ENCODE measurements at places on chromosomes 1 and 21. TPM values are rescaled to one million over a fixed set of nuclear protein-coding genes. Genes with fewer than 3 reads are reported as not detected.

DNA sequence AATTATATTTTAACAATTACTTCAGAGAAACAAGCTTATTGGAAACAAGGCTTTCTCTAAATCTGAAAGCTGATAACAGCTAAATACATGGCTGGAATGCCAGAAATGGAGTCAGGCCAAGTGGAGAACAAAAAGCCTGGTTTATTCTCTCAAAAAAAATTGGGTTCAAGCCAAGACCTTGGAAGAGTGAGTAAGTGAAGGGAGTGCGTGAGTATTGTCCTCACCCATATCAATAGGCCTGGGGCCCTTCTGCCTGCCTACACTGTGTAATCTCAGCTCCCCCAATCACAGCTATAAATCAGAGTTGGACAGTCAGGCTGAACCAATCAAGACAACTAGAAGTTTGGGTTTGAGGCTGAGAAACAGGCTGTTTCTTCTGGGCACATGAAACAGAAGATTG lies 7.4 kb downstream of the KYAT3 start:
- H3K36me3 ChIP-seq, result peaks cover 23% of the 10 kb centered on the region
- peak overlapping the region; percentile 39 for H3K27ac ChIP-seq
- no peak for DNase-seq
- no peaks in the 10 kb centered on the region for H3K27me3 ChIP-seq

- no peak overlapping the region for H3K4me3 ChIP-seq
- H3K27me3 ChIP-seq, result no peaks in the 10 kb centered on the region
- no peak for DNase-seq
- no peak overlapping the region for H3K27ac ChIP-seq
Measured at GRCh38 chr1:167258858-167259257, 38.2 kb downstream of the POU2F1 start.

- no peaks in the 10 kb centered on the region for H3K27me3 ChIP-seq
- DNase-seq, result no peak
- H3K4me3 ChIP-seq, result no peak overlapping the region
- no peaks in the 10 kb centered on the region for H3K4me1 ChIP-seq
Measured at GRCh38 chr1:228031276-228031995, 24.6 kb downstream of the WNT3A start.

DNA sequence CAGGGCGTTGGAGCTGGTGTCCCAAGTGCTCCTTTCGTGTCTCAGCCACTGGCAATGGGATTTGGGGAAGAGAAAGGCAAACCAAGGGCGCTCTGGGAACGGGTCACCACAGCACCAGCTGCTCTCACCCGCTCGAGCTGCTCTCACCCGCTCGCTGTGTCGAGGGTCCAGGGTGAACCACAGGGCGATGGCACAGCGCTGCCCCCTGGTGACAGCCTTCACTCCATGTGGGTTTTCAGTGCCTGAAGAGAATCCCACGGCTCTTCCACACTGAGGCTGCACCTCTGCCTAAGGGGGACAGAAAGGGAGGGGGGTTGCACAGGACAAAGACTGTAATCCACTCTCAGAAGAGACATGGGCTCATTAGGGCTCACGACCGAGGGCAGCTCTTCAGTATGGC lies 7.1 kb upstream of the CLDN19 start:
- H3K36me3 ChIP-seq, result peaks cover 46% of the 10 kb centered on the region
- no peaks in the 10 kb centered on the region for H3K4me1 ChIP-seq
- no peak overlapping the region for H3K27ac ChIP-seq
- DNase-seq, result no peak

- no peaks in the 10 kb centered on the region for H3K27me3 ChIP-seq
- DNase-seq, result no peak
- no peaks in the 10 kb centered on the region for H3K36me3 ChIP-seq
- H3K4me1 ChIP-seq, result no peaks in the 10 kb centered on the region
- H3K4me3 ChIP-seq, result no peak overlapping the region
Measured at GRCh38 chr1:211531194-211532087, 39.5 kb upstream of the RD3 start.

GRCh38 chr1:89812992-89813391 lies 7.8 kb upstream of the LRRC8D start:
- DNase-seq, result no peak
- no peak overlapping the region for H3K27ac ChIP-seq
- H3K36me3 ChIP-seq, result no peaks in the 10 kb centered on the region
- no peaks in the 10 kb centered on the region for H3K4me1 ChIP-seq
- no peak overlapping the region for H3K4me3 ChIP-seq

DNA sequence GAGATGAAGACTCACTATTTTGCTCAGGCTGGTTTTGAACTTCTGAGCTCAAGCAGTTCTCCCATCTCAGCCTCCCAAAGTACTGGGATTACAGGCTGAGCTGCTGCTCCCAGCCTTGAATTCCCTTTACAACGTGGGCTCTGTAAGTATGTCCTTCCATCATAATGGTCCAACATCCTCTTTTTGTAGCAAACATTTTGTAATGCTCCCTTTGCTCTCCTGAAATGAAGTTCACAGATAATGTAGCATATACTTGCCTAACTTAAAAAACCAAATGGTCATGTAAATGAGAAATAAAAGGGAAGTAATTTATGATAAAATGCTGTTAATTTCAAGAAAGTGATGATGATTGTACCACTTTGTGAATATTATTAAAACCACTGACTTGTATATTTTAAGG lies 30.5 kb upstream of the THEM4 start:
- no peaks in the 10 kb centered on the region for H3K4me1 ChIP-seq
- no peaks in the 10 kb centered on the region for H3K36me3 ChIP-seq
- no peaks in the 10 kb centered on the region for H3K27me3 ChIP-seq
- H3K4me3 ChIP-seq, result no peak overlapping the region
- H3K27ac ChIP-seq, result no peak overlapping the region

GRCh38 chr1:23575226-23575810 lies 16.0 kb upstream of the ID3 start:
- peak overlapping the region; percentile 93 for H3K27ac ChIP-seq
- no peaks in the 10 kb centered on the region for H3K27me3 ChIP-seq

DNA sequence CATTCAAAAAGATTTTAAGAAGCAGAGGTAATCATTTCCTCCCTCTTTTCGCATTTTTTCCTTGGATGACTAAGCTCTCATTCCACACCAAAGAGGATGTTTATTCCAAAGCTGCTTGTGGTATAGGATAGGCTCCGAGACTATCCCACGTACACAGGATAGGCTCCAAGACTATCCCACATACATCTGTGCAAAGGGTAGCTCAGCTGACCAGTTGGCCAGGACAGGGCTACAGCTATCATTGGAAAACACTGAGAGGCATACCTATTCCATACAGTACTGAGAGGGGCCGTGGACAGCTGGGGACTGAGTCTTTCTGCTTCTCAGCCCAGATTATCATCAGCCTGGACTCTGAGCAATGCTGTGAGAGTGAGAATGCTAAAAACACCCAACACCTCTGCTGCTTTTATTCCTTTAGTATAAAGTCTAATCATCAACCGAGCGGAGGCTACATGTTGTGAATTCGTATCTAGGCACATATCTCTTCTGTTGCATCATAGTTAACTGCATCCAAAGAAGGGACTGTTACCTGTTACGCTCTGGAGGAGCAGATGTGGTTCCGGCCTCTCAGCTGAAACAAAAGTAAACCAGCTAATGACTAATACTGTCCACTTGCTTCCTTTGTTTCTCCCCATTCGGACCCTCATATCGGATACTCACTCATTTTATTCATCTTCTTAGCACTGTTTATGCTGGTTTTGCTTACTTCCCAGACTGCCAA lies 141.0 kb downstream of the TNFSF18 start:
- H3K27ac ChIP-seq, result no peak overlapping the region
- DNase-seq, result no peak
- H3K4me3 ChIP-seq, result no peak overlapping the region

DNA sequence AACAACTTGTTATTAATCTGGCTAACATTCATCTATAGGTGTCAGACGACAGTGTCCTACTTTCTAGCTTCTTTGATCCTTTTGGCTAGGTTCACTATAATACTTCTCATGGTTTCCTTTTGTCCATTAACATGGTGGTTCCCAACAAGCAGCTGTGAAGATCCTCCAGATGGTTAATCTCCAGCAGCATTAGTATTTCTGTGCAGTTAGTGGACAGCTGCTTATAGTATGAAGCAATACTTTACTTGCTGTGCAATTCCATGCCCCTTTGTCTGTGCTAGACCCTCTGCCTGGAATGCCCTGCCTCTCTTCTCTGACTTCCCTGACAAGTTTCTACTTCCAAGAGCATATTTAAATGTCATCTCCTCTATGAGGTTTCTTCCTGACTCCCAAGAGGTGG lies 41.7 kb upstream of the ARHGAP29 start:
- H3K4me3 ChIP-seq, result no peak overlapping the region
- H3K36me3 ChIP-seq, result no peaks in the 10 kb centered on the region
- peaks cover 3% of the 10 kb centered on the region for H3K4me1 ChIP-seq

DNA sequence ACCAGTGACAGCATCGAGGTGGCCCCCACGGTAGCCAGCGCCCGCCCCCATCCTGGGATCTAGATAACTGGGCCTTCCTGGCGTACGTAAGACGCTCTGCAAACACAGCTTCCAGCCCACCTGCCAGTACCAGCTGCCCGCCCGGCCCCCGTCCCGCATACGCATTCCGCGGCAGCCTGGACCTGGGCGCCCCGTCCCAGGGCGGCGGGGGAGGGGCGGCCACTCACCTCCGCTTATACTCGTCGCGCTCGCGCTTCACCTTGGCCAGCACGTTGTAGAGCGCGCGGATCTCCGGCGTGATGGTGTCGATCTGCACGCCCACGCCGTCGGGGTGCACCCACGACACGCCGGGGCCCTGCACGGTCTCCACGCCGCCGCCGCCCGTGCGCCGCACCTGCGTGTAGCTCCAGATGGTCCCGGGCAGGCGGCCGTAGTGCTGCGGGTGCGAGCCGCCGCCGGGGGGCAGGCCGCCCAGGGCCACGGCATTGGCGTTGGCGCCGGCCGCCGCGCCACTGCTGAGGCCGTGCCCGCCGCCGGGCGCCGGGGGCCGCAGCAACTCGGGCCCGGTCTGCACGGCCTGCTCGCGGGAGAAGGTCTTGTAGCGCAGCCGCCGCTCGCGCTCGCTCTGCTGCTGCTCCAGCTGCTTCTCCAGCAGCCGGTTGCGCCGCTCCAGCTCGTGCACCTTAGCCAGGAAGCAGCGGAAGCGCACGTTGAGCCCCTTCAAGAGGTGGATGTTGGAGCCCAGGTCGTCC lies 859 bp downstream of the IFFO2 start:
- H3K27ac ChIP-seq, result peak overlapping the region; percentile 97
- no peaks in the 10 kb centered on the region for H3K27me3 ChIP-seq
- peak overlapping the region; percentile 94 for H3K4me3 ChIP-seq
- H3K36me3 ChIP-seq, result no peaks in the 10 kb centered on the region

DNA sequence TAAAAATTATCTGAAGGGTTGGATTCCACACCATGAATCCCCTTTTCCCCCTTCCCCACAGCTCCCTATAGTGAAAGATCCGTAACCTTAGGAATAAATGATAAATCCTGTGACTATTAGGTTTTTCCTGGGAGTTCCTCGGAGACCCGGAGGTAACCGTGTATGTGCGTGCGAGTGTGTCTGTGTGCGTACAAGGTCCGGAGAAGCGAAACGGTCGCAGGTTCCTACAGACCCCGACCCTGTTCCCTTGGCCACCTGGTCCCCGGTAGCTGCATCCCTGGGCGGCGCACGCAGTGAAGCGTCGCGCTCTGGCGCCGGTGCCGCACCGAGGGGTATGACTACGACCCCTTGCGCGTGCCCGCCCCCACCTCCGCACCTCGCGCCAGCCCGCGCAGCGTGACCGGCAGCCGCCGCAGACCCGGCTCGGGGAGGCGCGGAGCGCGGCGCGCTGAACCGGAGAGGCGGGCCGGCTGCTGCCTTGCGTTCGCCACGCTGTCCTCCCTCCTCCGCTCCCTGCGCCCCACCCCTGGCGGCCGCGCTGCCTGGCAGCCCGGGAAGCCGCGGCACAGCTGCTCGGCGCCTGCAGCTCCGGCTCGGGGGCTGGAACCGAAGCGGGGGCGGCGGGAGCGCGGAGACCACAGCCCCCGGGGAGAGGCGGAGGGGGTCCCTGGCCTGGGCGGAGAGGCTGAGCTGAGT lies at the start of gene AK5:
Gene AK5, plus strand, starts transcription at position 529 of the 696 bp plus-strand sequence. CDS start 295 bp downstream, outside the sequence.
- peak within 1 kb of the TSS; percentile 79 for H3K4me3 ChIP-seq
- no peak within 1 kb of the TSS for H3K27ac ChIP-seq
- peak; percentile 61 for DNase-seq

DNA sequence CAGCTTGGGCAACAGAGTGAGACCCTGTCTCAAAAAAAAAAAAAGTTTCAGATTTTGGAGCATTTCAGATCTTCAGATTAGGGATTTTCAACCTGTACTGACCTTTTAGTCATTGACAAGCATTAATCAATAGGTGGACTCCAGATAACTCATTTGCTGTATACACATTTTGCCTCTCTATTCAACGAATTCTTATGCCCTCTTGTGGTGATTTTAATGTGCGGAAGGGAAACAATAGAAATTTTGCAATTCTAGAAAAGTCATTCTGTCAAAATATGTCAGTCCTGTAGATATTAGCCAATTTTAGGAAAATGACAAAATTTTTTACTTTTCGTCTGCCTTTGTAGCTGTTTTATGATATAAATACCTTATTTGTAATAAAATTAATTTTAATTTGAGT lies 11.6 kb upstream of the OR2G2 start:
- H3K4me3 ChIP-seq, result no peak overlapping the region
- H3K36me3 ChIP-seq, result no peaks in the 10 kb centered on the region
- no peaks in the 10 kb centered on the region for H3K27me3 ChIP-seq
- H3K4me1 ChIP-seq, result no peaks in the 10 kb centered on the region

GRCh38 chr1:27755865-27756264 lies 17.2 kb upstream of the STX12 start:
- no peak for DNase-seq
- peaks cover 47% of the 10 kb centered on the region for H3K36me3 ChIP-seq
- H3K27ac ChIP-seq, result no peak overlapping the region
- no peak overlapping the region for H3K4me3 ChIP-seq
- H3K27me3 ChIP-seq, result no peaks in the 10 kb centered on the region
- no peaks in the 10 kb centered on the region for H3K4me1 ChIP-seq

GRCh38 chr1:39852214-39852791 lies 31.0 kb downstream of the TRIT1 start:
- no peak overlapping the region for H3K4me3 ChIP-seq
- H3K36me3 ChIP-seq, result no peaks in the 10 kb centered on the region
- H3K27ac ChIP-seq, result no peak overlapping the region
- DNase-seq, result no peak
- no peaks in the 10 kb centered on the region for H3K27me3 ChIP-seq

DNA sequence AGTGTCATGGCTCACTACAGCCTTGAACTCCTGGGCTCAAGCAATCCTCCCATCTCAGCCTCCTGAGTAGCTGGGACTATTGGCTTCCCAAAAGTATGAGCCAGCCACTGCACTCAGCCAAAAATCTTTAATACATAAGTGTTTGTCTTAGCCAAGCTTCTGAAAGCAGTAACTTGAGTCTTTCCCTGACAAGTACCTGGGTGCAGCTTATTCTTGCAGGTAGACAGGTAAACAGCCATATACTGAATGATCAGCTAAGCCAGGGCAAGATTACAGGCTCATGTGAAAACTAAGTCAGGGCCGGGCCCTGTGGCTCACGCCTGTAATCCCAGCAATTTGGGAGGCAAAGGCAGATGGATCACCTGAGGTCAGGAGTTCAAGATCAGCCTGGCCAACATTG lies 7.8 kb downstream of the MEAF6 start:
- no peak overlapping the region for H3K27ac ChIP-seq
- peaks cover 1% of the 10 kb centered on the region for H3K4me1 ChIP-seq
- H3K4me3 ChIP-seq, result no peak overlapping the region
- peaks cover 28% of the 10 kb centered on the region for H3K36me3 ChIP-seq
- no peak for DNase-seq

Gene FCRL6
- total RNA-seq, result not detected

Gene C1QB
- total RNA-seq, result 454 TPM

Gene SLC5A3
- 8.4 TPM for total RNA-seq

Gene HOOK1
- total RNA-seq, result not detected

Gene RAB4A
- total RNA-seq, result 6.0 TPM

Gene ADAM30
- total RNA-seq, result not detected

Gene NRAS
- total RNA-seq, result 10.7 TPM

Gene SMIM1
- not detected for total RNA-seq

All from ascending aorta (tissue), 2 donors.